K562 (cell line): ENCODE measurements at places on chromosomes 5 and 9.

DNA sequence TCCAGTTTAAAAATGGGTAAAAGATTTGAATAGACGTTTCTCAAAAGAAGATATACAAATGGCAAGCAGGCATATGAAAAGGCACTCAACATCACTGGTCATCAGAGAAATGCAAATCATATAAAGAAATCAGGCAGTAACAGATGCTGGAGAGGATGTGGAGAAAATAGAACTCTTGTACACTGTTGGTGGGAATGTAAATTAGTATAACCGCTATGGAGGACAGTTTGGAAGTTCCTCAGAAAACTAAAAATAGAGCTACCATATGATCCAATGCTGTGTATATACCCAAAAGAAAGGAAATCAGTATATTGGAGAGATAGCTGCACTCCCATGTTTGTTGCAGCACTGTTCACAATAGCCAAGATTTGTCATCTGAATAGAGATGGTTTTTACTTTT is 42.7 kb downstream of the SLC12A2 start:
- DNase-seq = no peak

DNA sequence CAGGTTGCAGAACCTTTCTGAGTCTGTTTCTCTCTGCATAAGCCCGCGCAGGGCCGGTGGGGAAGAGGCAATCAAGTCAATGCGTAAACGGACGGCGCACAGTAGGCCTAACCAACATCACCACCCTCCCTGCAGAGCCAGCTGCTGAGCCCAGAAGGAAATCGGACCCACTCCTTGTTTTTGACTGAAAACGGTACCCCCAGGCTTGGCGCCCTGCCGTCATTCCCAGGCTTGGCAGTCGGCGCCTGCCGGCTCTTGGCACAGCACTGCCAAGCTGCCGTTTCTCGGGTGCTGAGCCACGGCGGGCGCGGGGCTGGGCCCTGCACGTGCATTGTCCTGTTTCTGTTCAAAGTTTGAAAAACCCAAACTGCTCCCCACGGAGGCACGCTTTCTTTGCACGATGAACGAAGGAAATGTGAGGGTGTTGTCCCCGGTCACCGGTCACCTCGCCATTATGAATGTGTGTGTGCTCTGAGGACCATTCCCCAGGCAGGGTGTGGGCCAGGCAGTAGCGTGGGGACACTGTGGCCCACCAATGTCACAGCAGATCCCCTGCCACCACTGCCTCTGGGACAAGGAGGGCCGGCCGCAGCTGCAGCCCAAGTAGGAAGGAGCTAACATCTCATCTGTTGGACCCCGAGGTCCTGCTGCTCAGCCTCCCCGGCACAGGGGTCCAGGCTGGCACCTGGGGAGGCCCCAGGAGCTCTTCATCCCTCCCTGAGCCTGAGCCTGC is 20.1 kb downstream of the FIBCD1 start:
- DNase-seq = peak; percentile 70

GRCh38 chr9:78213712-78214111 is 22.2 kb upstream of the CEP78 start:
- DNase-seq = no peak

DNA sequence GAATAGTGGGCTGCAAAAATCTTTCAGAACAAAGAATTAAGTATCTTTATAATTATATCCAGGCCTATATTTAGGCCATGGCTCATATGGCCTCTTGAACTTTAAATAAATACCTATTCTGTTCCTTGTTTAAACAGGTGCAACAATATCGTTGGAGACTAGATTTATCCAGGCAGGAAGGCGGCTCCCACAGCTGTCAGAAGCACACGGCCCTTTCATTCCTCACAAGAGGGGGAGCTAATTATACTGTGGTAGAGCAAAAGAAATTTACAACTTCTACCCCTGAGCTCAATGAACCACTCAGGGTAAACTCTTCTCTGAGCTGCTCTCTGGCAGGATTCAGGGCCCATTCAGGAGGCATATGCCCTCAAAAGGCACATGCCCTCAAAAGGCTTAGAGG is 31.3 kb downstream of the TMEM174 start:
- no peak for DNase-seq

GRCh38 chr5:34062419-34062818 is 19.4 kb upstream of the C1QTNF3 start:
- no peak for DNase-seq

- DNase-seq = no peak
Measured at GRCh38 chr5:115962565-115963402, 509 bp downstream of the LVRN start.

DNA sequence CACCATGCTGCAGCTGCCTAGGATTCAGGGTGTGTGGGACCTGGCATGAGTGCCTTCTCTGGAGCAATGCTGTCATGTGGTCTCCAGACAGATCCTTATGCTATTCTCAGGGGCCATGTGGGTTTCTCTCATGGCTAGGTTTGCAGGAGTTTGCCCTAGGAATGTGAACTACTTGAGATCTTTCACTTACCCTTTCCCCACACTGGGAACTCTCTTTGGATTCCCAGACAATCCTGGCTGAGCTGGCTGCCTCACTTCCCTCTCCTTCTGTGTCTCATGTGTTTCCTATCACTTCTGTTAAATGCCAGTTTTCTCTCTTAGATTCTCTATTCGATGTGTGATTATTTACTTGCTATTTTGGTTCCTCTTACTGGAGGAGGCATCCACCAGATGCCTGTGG is 270.2 kb upstream of the RASA1 start:
- no peak for DNase-seq

DNA sequence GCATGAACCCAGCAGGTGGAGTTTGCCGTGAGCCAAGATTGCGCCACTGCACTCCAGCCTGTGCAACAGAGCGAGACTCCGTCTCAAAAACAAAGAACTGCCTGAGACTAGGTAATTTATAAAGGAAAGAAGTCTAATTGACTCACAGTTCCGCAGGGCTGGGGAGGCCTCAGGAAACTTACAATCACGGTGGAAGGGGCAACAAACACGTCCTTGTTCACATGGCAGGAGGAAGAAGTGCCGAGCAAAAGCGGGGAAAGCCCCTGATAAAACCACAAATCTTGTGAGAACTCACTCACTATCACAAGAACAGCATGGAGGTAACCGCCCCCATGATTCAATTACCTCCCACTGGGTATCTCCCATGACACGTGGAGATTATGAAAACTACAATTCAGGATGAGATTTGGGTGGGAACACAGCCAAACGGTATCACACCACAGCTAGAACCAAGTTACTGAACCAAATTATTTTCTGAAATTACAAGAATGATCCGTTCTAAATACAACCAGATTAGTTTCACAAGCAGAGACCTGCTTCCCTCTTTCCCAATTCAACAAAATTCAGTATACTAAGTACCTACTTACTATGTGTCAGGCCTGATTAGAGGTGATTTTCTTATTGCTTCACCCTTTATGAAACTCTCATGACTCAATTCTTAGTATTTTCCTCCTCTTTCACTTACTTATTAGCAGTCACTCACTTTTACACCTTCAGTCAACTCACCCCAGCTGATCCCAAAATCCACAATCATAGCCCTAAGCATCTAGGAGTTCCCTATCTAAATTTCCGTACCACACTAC is 8.4 kb downstream of the UBTD2 start:
- DNase-seq = no peak

- no peak for DNase-seq
Measured at GRCh38 chr5:159851053-159851452, 65.2 kb upstream of the ADRA1B start.
